ENCODE measurements at places on chromosomes 2 and 18. TPM values are rescaled to one million over a fixed set of nuclear protein-coding genes. Genes with fewer than 3 reads are reported as not detected.

Gene TDRD15
- total RNA-seq = not detected

Gene DSG1
- total RNA-seq = not detected

Gene NR4A2
- 22.1 TPM for total RNA-seq

Gene CNTNAP5
- total RNA-seq = not detected

Gene CHAC2
- total RNA-seq = 22.4 TPM

Gene EFHD1
- total RNA-seq = 0.48 TPM

Measured in activated T-helper 2 cell treated with anti-CD3 and anti-CD28 coated beads, Interferon-gamma antibody, Interleukin-2, Interleukin-4, amounts not matched to agents 10 μg/mL and 5 μg/mL and 100 μg/mL, durations not matched to agents 14 hours and 24 hours and 36 hours (primary cell).